ENCODE measurements at places on chromosomes 2 and 18.

DNA sequence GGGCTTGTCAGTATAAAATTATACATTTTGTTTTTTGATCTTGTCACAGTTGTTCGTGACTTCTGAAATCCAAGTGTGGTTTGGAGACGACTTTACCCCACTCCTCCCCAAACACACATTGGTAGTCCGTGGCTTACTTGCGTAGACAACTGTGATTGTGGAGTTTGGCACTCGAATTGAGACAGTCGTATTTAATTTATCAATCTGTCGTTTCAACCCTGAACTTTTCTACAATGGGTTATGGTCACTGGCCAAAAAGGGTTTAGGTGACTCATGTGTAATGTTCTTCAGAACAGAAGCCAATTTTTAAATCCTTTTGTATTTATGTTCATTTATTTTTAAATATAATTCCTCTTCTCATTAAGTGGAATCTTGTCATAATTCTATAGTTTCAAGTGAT is 129.9 kb downstream of the SPTBN1 start:
- no peak for DNase-seq

- DNase-seq, result peak; percentile 45
These were observed 266.5 kb downstream of the HRH4 start for GRCh38 chr18:24726727-24727492.

GRCh38 chr18:78624646-78625279 is 354.9 kb upstream of the SALL3 start:
- DNase-seq, result no peak

GRCh38 chr2:150916467-150917396 is 344.9 kb downstream of the RBM43 start:
- peak; percentile 26 for DNase-seq

- peak; percentile 81 for DNase-seq
These were observed at the start of gene MAT2A for GRCh38 chr2:85538507-85539360. TSS of gene MAT2A (plus strand) at chr2:85539168. CDS start at chr2:85539288, 120 bp downstream.
